Forelimb muscle (tissue), 1 donor: ENCODE measurements at places on chromosomes 5 and 9.

- no peak for DNase-seq
These were observed 33.5 kb upstream of the LPCAT1 start for GRCh38 chr5:1557114-1557873.

DNA sequence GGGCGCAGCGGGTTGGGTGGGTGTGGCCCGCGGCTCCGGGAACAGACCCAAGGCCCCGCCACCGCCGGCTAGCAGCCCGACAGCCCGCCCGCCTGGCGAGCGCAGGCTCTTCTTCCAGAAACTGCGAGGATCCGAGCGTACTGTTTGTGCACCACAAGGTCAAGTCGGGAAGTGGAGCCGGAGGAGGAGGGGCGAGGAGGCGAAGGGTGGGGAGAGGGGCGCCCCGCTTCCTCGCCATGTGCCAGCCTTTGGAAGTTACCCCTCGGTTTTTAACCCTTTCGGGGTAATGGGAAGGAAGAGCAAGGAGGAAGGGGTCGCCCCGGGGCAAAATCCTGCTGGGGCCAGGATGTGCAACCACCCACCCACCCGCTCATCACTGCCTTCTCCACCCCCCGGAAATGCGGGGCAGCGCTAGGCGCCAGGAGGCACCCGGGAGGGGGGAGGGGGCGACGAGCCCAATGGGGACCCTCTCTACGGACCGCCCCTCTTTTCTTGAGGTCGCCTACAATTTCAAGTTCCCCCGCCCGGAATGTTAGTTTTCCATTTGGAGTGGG is 1.1 kb upstream of the JADE2 start:
- DNase-seq: no peak

GRCh38 chr5:89428624-89429023 is 545.6 kb upstream of the MEF2C start:
- DNase-seq: no peak

DNA sequence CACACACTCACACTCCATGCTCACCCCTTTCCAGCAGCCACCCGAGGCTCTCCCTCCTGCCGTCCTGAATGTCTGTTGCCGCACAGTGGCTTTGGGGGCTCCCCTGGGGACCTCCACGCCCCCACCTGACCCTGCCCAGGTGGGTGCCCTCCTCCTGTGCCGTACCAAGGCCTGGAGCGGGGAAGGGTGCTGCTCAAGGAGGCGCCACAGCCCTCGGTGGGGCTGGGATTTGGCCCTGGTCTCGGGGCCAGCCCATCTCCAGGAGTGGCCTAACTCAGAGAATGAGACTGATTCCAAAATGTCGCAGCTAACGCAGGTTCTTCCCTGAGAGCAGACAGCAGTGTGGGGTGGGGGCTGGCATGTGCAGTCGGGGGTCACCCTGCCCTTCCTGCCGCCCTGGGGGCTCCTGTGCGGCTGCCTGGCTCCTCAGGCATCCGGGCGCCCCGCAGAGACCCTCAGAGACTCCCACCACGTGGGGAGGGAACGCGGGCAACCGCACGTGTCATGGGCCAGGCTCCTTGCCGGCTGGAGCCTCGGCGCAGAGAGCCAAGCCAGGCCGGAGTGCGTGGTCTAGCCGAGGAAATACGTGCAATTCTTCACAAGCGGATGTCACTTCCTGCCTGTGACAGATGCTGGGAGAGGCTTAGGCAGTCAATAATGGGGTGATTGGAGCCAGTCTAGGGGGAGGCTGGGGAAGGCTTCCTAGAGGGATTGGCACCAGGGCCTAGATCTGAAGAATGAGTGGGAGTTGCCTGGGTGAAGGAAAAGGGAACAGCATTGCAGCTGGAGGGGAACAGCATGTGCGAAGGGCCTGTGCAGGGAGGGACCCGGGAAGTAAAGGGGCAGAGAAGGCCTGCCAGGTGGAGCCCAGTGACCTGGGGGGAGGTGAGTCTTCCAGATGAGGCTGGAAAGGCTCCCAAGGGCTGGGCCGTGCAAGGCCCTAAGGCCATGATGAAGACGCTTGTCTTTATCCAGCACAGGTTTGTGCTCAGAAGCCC is 44.1 kb downstream of the C9orf50 start:
- DNase-seq: no peak

GRCh38 chr9:96500696-96501632 is 51.0 kb downstream of the HABP4 start:
- no peak for DNase-seq

- DNase-seq: no peak
These were observed 57.2 kb downstream of the COL5A1 start for GRCh38 chr9:134698587-134699342.

GRCh38 chr9:112013266-112013665 is 116.7 kb downstream of the UGCG start:
- DNase-seq: no peak

DNA sequence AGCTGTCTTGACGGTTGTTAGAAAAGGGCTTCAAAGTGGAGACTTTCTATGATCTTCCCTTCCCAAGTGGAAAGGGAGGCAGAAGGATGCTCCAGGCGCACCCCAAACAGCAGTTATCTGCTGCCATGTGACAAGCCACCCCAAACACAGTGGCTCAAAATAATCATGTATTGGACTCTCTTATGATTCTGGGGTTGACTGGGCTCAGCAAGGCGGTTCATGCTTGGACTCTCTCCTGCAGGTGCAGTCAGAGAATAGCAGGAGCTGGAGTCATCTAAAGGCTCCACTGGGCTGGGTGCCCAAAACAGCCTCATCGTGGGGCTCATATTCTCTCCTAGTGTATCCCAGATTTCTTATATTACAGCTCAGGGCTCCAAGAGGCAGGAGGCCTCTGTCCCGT is 177.6 kb upstream of the IER5L start:
- DNase-seq: no peak

DNA sequence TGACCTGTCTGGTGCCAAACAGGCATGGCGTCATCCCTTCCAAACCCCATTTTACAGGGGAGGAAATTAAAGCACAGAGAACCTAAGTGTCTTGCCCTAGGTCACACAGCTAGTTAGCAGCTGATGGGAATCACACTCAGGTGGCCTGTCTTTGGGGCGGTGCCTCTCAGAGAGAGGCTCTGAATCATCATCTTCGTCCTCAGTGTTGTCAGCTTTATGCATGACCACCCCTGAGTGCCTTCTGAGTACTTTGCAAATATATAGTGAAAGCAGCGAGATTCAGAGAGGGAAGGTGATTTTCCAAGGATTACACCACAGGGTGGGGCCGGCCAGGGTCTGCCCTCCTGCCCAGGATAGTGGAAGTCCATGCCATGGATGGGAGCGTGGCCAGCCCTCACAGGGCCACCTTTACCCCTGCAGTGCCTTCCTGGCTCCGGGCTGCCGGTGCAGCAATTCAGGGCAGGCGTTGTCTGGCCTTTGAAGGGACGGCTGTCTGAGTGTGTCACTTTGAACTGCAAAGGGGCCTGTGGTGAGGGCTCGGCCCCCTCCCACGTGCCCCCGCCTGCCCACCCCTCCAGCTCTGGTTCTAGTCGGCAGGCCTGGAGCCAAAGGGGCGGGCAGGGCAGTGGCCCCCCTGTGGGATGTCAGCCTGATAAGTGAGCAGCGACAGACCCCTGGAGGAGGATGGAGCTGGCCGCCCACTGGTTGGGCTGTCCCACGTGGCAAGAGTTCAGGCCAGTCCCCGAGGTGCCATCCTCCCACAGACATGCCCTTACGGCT is 16.9 kb downstream of the LMX1B start:
- DNase-seq: no peak

- DNase-seq: no peak
These were observed 475.1 kb upstream of the WWC1 start for GRCh38 chr5:167816354-167816753.

DNA sequence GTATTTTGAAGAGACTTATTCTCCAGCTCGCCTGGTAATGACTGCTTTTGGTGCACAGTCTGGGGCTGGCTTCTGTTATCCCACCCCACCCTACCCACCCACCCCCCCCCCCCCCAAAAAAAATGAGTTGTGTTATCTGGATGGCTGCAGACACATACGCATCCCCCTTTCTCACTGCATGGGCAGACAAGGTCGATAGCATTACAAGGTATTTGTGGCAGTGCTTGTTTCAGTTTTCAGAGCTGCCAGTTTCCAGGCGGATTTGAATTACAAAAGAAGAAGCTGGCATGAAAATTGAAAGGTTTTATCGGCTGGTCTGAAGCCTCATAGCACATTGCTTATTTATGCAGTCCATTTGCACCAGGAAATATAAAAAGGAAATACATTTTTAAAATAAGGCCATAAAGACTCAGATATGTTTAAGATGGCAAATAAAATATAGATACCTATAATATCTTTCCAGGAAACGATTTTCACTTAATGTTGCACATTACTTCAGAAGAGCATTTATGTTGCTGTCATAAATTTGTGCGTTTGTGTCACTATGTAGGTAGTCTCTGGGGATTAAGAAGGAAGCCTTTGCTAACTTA is 85.1 kb upstream of the GRHPR start:
- DNase-seq: no peak

DNA sequence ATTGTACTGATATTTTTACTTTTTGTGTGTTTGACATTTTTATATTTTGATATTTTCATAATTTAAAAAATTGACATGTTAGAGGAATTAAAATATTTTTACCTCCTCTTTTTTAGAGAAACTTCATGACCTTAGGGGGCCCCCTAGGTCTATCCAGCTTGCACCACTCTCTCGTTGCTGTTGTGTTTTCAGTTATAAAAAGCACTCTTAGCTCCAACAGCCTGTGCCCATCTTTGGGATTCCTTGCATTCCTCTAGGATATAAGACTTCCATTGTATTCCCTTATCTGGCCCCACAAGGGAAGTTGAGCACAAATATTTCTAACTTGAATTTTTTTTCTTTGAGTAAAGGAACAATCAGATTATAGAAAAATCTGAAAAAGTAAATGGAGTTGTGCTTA is 245.3 kb downstream of the SH3GL2 start:
- DNase-seq: no peak

- DNase-seq: no peak
These were observed 75.1 kb downstream of the OXCT1 start for GRCh38 chr5:41795125-41795524.

DNA sequence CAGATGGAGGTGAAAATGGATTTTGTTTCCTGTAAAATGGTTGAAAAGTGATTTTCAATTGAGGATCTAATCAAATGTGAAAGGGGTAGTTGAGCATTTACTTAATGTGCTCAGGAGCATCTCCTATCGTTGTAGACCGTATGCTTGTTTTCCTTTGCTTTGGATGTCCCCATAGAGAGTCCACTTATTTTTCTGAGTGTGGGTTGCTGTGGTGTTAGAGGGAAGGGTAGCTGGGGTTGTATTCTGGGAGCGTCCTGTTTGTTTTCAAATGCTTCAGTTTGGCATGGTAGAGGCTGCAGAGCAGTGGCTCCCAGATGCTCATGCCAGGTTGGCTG is 154.1 kb downstream of the MAT2B start:
- DNase-seq: no peak

GRCh38 chr5:179716286-179716685 is 16.3 kb upstream of the MAML1 start:
- no peak for DNase-seq

GRCh38 chr5:100574716-100575115 is 39.5 kb downstream of the FAM174A start:
- DNase-seq: no peak

DNA sequence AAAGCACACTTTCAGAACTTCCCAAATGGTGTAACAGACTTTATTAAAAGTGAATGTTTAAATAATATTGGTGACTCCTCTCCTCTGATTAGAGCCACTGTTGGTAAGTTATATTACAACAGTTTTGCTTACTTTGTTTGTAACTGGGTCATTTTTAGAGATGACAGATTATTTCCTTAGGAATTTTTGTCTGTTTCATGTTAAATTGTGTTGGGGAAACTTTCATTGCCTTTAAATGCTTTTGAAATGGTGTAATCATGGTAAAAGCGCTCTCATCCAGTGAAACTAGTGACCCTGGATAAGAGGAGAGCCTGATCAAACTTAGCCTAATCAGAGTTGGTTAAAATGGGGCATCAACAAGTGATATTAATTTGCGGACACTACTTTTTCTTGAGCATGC is 39.4 kb downstream of the TNPO1 start:
- DNase-seq: no peak

GRCh38 chr9:115099901-115100300 is 18.1 kb downstream of the TNC start:
- no peak for DNase-seq

- DNase-seq: no peak
These were observed 268.2 kb downstream of the TMEM167A start for GRCh38 chr5:82808960-82809359.
